ENCODE measurements at places on chromosomes 11 and 22.

DNA sequence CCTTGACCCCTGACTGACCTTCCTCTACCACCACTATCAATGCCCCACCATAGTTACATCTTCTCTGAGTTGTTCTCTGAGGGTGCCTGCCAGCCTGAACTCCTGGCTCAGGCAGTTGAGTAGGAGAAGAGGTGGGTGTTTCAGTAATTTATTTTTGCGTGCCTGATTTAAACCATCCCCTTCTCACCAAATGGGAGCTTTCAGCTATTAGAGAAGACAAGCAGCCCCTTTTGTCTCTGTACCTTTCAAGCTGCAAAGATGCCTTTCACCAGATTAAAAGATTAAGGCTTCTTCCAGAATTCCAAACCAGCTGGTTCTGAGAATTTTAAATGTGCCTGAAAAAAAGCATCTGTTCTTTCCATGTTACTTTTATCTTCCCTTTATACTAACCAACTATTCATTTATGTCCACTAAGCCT, 223.8 kb downstream of the FAM76B start:
- DNase-seq: no peak

DNA sequence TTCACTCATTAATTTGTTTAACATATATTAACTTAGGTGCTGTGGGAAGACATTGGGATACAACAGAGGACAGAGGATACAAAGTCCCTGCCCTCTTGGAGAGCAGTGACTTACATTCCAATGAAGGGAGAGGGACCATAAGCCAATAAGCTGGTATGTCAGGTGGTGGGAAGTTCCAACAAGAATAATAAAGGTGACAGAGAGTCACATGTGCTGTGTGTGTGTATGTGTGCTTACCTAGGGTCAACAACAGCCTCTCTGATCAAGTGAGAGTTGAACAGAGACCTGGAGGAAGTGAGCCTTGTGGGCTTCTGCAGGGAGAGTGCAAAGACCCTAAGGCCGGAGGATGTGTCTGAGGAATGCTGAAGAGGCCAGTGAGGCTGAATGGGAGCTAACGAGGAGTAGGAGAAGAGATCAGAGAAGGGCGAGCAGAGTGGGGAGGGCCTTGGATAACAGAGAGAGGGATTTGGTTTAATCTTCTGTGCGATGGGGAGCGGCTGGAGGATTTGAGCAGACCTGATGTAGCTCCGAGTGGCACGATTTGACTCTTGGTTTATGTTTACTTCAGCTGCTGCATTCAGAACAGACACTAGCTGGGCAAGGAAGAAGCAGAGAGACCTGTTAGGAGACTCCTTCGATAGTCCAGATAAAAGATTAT, 35.3 kb downstream of the MAP6 start:
- DNase-seq: no peak

DNA sequence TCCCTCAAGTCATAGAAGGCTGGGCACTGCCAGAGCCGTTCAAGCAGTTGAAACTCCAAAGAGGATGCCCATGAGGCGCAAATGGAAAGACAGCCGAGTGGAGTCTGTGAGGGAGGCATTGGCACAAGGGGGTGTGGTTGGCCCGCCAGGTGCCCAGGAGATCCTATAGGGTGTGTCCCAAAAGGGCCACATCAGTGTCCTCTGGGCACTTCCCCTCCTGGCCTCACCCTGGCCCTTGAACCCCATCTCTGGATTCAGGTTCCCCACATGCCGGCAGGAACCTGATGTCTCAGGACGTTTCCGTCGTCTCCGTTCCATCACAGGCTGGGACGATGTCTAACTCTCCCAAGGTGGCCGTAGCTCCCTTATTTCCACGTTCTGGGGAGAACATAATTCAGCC, 54.3 kb downstream of the SBF1 start:
- DNase-seq: no peak

- DNase-seq: no peak
Observed at GRCh38 chr11:67280788-67281551, 8.1 kb upstream of the ANKRD13D start.

- peak; percentile 60 for DNase-seq
Observed at GRCh38 chr11:74278721-74279161, 32.7 kb downstream of the P4HA3 start.
